Brain microvascular endothelial cell (primary cell): ENCODE measurements at places on chromosomes 4 and X.

DNA sequence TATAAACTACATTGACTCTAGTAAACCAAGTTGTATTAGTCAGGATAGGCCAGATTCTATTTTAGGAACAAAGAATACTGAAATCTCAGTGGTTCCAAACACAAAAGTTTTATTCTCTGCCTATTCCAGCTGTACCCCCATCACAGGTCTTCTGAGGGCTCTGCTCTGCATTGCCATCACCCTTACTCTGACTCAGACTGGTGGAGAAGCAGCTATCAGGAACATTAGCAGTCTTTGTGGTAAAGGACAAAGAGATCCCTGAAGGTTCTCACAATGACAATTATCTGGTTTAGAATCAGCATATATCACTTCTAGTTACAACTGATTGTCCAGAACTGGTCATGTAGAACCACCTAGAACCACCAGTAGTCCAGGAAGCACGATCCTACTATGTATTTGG is 251.1 kb downstream of the GLUD2 start:
- no peak for DNase-seq

- peak; percentile 48 for DNase-seq
These were observed 31.1 kb downstream of the F11 start for GRCh38 chr4:186297013-186297645.

- DNase-seq = no peak
These were observed 79.3 kb downstream of the CLDN22 start for GRCh38 chr4:183240581-183241321.

GRCh38 chrX:69142788-69143469 is 22.3 kb downstream of the PJA1 start:
- no peak for DNase-seq

- no peak for DNase-seq
These were observed 22.2 kb downstream of the SPINK2 start for GRCh38 chr4:56799161-56799759.

DNA sequence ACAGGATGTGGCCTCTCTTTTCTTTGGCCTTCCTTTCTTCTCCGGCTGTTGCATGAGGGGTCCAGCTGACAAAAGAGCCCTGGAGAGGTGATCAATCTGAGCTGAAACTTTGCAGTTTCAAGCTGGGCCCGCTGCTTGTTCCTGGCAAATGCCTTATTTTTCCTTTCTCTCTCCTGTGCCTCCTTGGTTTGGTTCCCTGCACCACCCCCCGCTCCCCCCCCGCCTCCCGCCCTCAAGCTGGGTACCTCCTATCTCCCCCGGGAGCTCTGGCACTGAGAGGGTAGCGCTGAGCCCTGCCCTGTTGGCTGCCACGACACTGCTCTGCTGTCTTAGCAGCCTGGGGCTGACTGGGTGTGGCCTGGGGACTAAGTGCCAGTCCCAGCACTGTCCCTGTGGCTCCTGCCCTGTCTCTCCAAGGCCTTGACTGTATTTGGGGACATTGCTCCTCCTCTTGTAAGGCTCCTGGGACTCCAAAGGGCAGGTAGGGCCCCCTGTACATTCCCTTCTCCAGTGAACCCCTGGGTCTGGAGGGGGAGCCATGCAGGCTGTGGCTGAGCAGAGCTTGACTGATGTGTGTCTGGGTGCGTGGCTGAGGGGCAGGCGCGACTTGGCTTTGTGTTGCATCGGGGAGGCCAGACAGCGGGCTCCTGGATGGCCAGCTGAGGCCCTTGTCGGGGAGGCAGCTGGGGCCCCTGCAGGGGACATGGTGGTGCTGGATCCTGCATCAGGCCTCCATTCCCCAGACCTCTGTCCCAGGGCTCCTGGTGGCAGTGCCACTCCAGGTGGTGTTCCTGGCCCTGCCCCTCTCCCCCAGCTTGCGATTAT is 1.1 kb downstream of the PLXNA3 start:
- no peak for DNase-seq

DNA sequence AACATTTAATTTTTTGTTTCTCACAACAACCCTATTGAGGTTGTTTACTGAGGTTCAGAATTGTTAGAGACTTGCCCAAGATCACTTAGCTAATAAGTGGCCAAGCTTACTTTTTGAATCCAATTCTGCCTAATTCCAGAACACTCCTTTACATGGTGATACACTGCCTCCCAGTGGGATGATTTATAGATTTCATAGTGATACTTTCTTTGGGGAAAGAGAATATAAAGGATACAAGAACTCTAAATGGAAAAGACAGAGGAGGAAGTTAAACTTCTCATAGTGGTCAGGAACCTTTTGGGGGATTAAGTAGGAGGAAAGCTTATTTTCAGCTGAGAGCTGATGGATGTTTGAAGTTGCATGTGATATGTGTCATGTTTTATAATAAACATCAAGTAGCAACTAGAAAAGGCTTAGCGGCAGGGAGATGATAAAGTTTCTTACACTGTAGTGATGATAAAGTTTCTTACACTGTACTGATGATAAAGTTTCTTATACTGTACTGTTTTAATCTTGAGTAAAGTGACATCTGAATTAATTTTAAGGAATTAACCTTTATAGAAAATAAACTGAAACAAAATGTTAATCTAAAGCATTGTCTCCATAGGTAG is 15.3 kb downstream of the STAG2 start:
- no peak for DNase-seq

DNA sequence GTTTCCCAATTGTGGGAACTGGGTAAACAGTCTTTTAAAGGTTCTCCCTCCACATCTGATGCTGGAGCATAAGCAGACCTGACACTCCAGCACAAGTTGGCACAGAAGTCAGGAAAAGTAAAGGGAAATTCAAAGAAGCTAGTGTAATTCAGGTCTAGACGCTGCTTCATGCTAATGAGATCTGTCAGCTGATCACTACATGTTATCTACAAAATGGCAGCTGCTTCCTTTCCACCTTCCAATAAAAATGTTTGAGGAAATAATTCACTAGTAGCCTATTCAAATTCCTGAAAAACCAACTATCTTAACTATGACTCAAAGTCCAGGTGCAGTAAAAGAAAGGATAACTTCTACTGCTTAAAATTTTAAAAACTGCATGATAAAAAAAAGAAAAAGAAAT is 29.3 kb downstream of the DCAF8L2 start:
- no peak for DNase-seq

- DNase-seq = no peak
These were observed 86.1 kb upstream of the GRXCR1 start for GRCh38 chr4:42806303-42806835.

- DNase-seq = no peak
These were observed 220.3 kb upstream of the TENM3 start for GRCh38 chr4:182022909-182023308.

GRCh38 chrX:134603806-134604700 is 54.2 kb downstream of the PLAC1 start:
- DNase-seq = peak; percentile 75

- DNase-seq = no peak
These were observed 26.3 kb upstream of the RASGEF1B start for GRCh38 chr4:81498046-81498445.

- peak; percentile 85 for DNase-seq
These were observed 165.7 kb downstream of the KDR start for GRCh38 chr4:54959651-54960116.

- DNase-seq = peak; percentile 28
These were observed 48.6 kb downstream of the MAGEA9 start for GRCh38 chrX:149830192-149830873.

DNA sequence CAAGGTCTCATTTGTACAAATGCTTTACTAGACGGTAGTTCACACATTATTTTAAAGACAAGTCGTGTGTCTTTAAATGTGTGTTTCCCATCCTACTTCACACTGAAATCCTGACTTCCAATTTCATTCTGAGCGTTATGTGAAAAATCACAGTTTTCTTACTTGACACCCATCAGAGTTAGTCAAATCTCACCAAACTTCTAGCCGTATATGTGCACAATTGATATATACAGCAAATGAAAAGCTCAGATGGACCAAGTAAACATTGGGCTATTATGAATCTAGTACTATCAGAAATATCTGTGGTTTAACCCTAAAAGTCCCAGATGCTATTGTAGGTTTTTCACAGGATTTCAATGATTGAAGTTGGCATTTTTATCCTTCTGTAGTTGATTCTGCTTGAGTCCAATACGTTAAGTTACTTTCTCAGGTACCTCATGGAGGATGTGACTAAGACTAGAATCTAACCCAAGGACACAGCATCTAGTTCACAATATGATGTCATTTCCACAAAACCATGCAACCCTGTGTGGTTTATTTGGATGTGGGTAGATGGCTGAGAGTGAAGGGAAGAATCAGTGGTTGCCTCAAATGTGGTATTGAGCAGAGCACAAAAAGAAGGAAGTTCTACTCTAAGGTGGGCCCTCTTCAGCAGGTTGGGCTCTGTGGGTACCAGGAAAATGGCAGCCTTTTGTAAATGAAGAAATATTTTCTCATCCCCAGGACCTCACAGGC is 22.1 kb upstream of the TRIM60 start:
- no peak for DNase-seq

DNA sequence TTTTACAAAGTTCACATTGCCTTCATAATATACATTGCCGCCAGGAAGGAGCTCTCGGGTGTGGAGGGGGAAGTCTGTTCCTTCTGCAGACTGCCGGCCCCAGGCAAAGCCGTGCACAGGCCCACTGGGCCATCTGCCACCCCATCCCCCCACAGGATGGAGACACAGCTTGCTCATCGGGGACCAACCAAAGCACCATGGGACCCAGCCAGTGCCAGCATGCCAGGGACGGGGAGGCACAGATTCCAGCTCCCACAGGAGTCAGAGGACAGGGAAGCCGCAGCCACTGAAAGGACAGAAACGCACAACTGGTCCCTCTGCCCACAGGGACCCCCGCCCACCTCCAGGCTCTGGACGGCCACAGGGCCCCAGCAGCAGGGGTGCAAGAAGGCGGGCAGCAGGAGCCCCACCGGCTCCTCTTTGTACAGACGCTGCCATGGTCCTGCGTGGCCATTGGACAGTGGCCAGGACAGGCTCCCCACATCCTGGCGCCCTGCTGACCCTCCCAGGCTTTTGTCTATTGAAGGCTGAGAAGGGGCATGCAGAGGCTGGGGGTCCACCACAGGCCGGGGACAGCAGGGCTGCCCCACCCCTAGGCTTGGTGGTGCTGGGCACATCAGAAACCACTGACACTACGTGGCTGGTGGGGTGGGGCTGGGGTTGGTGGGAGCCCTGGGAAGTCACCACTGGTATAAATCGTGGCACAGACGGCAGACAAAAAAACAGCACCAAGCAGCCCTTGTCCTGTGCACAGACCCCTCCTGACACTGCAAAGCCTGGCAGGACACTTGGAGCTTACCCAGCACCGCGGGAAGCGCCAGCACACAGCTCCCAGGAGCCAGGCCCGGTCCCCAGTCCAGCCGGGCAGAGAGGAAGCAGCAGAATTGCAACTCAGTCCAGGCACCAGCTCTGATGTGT is 89.0 kb downstream of the FAM53A start:
- no peak for DNase-seq

DNA sequence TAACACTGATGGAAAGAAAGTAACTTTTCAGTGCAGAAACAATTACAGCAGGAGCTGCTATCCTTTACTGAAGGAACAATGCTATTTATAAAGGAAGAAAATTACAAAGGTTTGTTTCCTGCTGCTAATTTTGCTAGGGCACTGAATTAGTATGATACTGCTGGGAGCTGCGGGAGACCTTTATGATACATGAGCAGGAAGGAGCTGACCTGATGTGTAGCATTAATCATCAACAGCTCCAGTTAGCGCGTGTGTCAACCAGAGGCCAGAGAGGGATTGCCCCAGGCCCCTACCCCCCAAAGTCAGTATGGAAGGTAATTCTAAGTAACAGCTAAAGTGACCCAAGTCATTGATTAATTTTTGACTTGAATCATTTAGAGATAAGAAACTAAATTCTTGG is 728.9 kb downstream of the PCDH18 start:
- peak; percentile 12 for DNase-seq

- DNase-seq = no peak
These were observed 189.9 kb downstream of the IL15 start for GRCh38 chr4:141826260-141826659.

DNA sequence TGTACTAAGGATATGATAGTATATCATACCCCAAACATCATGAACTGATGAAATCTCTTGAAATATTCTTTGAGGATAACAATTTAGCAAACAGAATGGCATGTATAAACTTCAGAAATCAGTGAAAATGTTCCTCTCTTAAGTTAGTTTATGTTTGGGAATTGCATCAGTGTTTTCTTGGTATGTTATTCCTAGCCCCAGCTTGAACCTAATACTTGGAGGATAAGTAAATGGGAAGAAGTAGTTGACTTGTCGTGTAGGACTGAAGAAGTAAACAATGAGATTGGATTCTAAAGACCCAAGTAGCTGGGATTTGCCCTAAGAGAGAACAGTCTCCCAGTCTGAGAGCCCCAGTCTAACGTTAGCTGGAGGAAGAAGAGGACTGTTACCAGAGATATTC is 355.7 kb downstream of the GALNTL6 start:
- no peak for DNase-seq

DNA sequence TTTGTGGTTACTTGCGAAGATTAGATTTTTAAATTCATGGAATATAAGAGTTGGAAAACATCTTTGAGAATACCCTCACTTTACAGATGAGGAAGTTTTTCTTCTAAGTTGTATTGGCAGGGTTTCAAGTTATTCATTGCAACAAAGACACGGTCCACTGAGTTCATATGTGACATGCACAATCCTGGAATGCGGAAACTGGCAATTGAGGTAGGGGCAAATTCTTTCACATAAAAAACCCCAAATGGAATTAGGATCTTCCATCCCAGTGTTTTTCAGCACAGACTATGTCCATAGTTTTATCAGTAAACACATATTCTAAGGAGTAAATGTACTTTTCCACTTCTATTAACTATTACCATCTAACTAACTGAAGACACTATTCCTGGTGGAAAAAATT is 81.8 kb upstream of the NAP1L5 start:
- peak; percentile 56 for DNase-seq

GRCh38 chrX:118496763-118497079 is 1.1 kb downstream of the DOCK11 start:
- no peak for DNase-seq

- no peak for DNase-seq
These were observed 52.8 kb upstream of the ANKRD17 start for GRCh38 chr4:73311428-73311827.
